ENCODE measurements at places on chromosomes 4 and X.

DNA sequence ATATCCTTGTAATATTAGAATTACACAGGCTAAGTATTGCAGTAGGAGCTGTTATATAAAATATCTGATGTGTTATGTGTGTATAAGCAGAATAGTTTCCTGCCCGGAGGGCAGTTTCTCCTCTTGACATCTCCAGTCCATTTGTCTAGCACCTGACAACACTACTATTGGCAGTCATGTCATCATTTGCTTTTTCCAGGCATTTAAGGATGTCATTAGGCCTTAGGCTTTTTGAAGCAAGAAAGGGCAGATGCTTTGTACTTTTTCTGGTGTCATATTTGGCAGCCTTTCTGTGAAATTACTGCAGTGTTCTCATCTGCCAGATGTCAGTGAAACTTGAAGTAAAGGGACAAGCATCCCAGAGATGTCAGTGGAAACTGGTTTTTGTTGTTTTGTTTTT is 2017.6 kb upstream of the IGFBP7 start:
- no peak for DNase-seq

DNA sequence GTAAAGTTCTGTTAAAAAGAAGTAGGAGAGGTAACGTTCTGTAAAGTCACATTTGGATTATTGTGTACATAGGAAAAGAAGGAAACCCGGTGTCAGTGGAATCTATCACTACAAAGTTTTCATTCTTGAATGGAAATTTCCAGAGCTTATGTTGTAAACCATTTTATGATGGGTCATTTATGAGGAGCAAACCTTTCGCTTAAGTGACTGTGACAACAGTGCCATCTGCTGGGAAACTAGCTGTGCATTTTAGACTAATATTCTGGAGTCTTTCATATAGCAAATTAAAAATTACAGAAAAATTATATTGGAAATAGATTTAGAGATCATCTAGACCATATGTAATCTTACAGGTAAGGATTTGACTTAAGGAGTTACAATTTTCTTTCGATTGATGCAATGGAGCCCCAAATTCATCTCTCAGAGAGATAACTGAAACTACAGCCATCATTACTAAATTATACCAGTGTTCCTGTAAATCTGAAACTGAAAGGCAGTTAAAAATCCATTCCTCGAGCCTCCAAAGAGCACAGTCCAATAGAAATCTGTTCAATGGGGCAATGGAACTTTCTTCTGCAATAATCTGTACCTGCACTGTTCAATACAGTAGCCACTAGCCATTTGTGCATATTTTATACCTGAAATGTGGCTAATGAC is 26.9 kb downstream of the ASB9 start:
- DNase-seq, result no peak

DNA sequence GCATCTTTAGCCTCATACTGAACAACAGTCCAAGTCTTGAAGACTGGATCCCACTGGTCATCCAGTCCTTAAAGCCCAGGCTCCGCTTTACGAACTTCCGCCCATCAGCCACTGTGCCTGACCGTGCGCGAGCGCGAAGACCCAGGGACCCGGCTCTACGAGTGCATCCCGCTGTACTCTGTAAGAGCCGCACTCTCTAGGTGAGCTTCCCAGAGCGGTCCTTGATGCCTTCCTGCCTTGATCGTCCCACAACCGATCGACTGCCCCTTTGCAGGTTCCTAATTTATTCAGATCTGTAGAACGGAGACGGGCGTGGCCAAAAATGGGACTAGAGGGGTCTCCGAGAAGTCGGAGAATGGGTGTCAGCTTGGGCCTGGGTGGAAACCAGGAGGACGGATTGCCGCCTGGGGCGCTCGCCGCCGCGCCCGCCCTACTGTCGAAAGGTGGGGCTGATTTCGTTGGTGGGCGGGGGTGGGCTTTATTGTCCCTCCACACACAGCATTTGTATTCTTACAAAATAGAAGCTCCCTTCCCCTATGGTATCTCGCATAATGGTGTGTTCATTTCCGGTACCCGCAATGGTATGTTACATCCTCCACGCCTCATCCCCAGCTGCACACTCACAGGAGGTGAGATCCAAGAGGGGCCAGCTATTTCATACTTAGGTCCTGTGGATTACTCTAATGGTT is 42.3 kb upstream of the FAM156A start:
- DNase-seq, result no peak

DNA sequence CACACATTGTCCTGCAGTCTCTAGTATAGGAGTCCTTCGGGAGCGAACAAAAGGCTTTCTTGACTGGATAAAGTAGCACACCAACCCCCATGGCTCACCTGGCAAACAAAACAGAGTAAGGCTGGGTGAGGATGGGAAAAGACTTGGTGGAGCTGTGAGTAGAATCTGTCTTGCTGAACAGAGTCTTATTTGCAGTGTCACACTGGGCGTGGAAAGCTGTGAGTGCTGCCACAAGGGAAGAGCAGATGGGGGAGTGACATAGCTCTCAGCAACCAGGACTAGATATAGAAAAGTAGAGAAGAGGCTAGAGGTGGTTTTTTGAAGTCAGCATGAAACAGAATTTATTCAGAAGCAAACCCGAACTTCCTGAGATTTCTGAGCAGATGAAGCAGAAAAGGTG is 137.2 kb upstream of the ESX1 start:
- no peak for DNase-seq

- no peak for DNase-seq
Measured at GRCh38 chr4:89482251-89482650, 174.7 kb upstream of the GPRIN3 start.

GRCh38 chr4:139866276-139866962 is 200.8 kb downstream of the MGST2 start:
- DNase-seq, result no peak

GRCh38 chr4:185849664-185850550 is 37.9 kb upstream of the SORBS2 start:
- no peak for DNase-seq

DNA sequence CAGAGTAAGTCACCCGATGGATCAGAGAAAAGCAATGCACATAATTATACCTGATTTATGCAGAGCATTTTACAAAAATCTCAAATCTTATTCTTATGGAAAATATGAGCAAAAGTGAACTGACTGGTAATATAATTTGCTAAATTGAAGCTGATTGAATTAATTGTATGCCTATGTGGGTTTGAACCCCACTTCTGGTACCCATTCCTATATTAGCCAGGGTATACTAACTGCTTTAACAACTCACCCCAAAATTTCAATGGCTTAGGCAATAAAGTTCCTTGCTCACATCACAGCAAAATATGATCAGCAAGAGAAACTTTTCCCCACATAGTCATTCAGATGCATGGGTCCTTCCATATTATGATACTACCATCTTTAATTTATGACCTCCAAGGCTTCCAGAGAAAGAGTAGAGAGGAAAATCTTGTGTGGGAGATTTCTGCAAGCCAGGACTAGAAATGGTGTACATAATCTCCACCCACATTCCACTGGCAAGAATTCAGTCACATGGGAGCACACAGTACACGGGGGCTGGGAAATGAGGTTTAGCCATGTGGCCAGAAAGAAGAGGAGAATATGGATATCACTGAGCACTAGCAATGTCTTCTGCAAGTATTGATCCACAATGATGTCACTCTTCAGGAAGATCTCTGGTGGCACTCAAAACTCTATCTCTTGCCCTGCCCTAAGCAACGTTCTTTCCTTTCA is 640.7 kb downstream of the BCOR start:
- no peak for DNase-seq

GRCh38 chr4:20592663-20593062 is 107.6 kb upstream of the PACRGL start:
- DNase-seq, result no peak

GRCh38 chr4:174255786-174256185 is 27.7 kb downstream of the FBXO8 start:
- no peak for DNase-seq

DNA sequence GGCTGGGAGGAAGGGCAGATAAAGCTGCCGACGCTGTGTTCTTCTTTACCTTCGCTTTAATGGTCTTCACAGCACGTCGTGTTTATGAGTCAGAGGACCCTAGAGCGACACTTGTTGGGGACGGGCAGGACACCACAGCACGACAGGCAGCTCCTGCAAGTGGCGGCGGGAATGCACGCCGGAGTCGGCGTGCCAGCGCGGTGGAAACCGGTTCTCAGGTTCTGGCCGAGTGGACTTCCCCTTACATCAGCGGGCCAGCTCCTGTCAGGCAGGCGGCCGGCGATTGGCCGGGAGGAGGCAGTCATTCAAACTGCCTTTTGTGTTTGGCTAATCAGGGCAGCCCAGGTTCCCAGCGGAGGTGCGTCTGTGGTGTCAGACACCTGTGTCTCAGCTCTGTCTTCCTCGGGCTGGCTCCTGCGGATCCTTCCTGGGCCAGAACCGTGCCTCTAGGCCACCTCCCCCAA is 150.9 kb downstream of the SHROOM3 start:
- no peak for DNase-seq

DNA sequence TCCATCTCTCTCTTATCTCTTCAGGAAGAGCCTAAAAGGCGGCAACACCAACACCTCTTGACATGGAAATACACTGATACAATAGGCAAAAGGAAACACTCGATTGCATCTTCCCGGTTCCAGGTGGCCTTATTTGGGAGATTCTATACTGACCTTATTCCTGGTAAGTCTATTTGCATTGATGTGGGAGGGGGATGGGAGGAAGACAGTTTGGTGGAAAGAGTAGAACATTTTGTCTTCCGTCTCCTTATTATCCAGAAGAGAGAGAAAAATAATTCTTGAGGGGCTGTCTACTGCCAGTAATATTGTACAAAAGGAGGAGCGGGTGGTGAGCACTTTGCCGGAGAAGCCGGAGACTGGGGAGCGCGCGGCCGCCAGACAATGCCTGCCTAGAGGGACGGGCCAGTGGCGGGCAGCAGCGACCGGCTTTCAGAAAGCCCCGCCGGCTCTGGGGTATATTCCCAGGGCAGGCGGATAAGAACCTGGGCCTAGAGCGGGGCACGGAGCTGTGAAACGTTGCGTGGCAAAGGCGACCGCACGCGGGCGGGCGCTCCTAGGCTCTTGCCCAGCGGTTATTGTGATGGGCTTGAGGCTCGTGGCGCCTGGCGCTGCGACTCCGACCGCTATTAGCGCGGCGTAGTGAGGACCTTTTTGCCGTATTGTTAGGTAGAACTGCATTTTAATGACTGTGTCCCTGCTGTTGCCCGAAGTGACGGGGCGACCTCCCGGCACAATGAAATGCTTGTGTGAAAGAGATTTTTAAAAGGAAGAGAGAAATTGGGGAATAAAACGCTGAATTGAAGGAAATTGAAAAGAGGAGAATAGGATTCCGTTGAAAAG is 518 bp downstream of the PRDM8 start:
- DNase-seq, result no peak

- no peak for DNase-seq
Measured at GRCh38 chrX:151723156-151723760, 7.4 kb downstream of the FATE1 start.

- no peak for DNase-seq
Measured at GRCh38 chr4:186029571-186030398, 39.2 kb upstream of the TLR3 start.

- no peak for DNase-seq
Measured at GRCh38 chrX:9788911-9789310, 2.7 kb downstream of the SHROOM2 start.

DNA sequence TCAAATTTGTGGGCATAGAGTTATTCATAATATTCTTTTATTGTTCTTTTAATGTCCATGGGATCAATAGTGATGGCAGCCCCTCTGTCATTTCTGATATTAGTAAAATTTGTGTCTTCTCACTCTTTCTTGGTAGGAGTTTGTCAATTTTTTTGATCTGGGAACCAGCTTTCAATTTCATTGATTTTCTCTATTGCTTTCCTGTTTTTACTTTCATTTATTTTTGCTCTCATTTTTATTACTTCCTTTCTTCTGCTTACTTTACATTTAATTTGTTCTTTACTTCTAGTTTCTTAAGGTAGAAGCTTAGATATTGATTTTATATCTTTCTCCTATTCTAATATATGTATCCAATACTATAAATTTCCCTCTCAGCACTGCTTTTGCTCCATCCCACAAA is 40.7 kb downstream of the AWAT2 start:
- no peak for DNase-seq

- no peak for DNase-seq
Measured at GRCh38 chrX:24002167-24002566, 24.8 kb downstream of the KLHL15 start.

GRCh38 chr4:52057196-52057595 is 6.1 kb downstream of the SPATA18 start:
- DNase-seq, result no peak

DNA sequence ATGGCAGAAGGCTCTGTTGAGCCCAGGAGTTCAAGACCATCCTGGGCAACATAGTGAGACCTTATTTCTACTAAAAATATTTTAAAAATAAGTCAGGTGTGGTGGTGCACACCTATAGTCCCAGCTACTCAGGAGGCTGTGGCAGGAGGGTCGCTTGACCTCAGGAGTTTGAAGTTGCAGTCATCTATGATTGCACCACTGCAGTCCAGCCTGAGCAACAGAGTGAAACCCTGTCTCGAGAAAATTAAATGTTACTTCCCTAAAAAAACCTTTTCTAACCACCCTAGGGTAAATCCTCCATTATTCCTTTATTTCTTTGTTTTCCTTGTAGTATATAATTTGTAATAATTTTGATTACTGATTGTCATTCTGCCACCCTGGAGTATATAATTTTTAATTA is 7.9 kb downstream of the FAM200B start:
- no peak for DNase-seq

DNA sequence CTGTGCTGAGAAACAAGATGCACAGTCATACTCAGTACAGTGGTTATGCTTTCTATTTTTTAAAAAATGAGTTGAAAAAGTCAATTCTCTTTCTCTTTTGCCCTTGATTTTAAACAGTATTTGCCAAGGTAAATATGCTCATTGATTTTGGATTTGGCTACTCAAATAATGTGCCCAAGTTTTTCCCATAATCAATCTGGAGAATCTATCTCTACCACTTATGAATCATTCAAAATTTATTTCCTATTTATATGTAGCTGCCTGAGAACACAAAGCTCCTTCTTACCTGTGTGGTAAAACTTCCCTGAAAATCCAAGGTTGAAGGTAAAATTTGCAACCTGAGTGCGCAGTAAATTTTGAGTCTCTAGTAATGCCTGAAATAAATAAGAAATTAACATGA is 136.5 kb downstream of the NDST4 start:
- DNase-seq, result no peak

GRCh38 chr4:41299486-41299885 is 42.8 kb downstream of the UCHL1 start:
- DNase-seq, result no peak

DNA sequence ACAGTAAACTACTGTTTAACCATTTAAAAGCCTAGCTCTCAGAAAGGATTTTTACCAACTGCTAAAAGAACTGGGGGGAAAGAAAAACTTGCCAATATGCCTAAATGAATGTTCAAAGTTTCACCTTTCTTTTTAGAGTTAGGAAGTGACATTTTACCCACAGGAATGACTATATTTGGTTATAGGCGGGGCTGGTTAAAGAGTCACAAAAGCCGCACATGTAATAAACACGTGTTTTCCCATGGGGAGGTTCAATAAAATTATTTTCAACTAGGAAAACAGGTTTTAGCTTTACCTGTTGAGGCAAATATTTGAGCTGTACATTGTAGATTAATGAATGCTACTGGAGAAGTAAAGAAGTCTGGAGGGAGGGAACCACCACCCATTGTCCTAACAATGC is 41.6 kb upstream of the UGDH start:
- DNase-seq, result no peak

- DNase-seq, result no peak
Measured at GRCh38 chr4:24237709-24238108, 346.6 kb downstream of the DHX15 start.

GRCh38 chr4:38139187-38139586 is 179.0 kb downstream of the PTTG2 start:
- no peak for DNase-seq
